ENCODE measurements at places on chromosomes 16 and 17.

DNA sequence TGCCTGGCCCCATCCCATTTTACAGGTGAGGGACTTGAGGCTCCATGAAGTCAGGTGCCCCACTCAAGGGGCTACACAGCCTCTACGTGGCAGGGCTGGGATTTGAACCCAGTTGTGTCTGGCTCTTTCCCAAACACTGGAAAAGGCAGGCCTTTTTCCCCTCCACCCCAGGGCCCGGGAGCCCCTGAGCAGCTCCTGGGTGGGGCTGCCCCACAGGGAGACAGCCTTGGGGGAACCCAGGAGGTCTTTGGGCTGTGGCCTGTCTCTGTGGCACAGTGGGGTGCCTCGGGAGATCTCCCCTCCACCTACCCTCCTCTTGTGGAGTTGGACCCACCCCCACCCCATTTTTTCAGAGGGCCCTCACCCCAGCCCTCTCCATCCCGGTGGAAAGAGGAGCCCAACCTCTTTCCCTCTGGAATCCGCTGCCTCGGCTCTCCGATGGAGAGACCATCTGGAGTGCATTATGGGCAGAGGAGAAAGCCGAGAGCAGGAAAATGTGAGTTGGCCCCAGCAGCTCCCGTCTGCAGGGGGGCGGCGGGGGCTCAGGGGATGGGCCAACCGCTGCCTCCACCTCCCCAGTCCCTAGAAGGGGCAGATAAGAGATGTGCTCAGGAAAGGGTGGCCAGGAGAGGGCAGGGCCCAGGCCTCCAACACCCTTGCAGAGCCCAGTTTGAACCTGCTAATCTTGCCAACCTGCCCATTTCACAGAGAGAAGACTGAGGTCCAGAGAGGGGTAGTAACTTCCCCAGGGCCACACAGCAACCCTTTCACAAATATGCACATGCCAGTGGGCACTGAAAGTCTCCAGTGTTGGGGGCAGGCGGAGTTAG is 15.4 kb upstream of the TMEM92 start:
- DNase-seq = no peak

GRCh38 chr16:79835194-79835593 is 234.7 kb upstream of the MAF start:
- no peak for DNase-seq

GRCh38 chr17:66445229-66445628 is 142.8 kb downstream of the PRKCA start:
- no peak for DNase-seq

- no peak for DNase-seq
Measured at GRCh38 chr17:19269106-19269505, 31.9 kb downstream of the EPN2 start.

- DNase-seq = peak; percentile 49
Measured at GRCh38 chr17:57086069-57086930, 1.3 kb downstream of the AKAP1 start.

- DNase-seq = no peak
Measured at GRCh38 chr16:28289048-28289447, 3.3 kb upstream of the SBK1 start.

DNA sequence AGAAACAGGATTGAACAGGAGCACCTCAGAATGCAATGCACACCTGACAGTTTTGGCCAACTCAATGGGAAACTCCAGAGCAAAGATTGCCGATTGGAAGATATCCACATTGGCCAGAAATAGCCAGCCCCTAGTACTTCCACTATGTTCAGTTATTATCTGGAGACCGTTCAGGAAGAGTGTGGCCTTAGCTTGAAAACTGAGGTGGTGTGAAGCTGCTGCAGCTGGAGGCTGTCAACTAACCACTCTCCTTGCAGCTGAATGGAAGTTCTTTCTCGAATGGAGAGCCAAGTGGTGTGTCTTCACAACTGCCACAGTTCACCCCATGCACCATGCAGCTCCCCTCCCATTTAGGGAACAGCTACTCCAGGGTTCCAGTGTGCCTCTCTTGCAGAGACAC is 61.9 kb upstream of the DHX40 start:
- no peak for DNase-seq

DNA sequence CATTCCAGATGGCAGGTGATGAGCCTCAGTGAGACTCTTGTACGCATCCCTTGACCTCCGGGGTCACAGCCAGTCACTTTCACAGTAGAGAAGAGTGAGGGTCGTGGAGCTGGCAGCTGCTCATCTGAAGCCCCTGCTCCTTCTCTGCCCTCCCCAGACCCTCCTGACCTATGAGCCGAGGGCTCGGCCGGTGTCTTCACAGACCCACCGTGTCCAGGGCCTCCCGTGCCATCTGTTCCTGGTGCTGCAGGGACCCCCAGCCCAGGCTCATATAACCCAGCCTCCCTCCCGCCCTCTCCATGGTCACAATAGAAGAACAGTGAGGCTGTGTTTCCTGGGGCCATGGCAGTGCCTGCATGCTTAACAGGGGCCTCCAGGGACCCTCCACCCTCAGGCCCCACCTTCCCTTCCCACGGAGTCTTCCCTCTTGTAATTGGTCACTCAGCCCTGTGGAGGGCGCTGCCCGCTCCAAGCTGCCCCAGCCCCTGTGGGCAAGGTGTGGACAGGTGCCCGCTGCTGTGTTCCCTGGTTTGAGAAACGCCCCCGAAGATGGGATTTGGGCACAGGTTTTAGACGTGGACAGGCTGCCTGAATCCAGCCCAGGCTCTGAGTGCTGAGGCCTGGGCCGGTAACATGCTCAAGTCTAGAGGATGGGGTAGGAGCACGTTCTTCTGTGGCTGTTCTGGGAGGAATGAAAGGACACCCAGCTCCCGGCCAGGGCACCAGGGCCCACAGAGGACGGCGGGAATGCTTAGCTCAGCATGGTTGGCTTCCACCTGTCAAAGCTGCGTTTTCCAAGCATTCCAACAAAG is 38.7 kb downstream of the ACSF3 start:
- no peak for DNase-seq

GRCh38 chr16:57413733-57414132 is 9.2 kb downstream of the CCL17 start:
- no peak for DNase-seq

DNA sequence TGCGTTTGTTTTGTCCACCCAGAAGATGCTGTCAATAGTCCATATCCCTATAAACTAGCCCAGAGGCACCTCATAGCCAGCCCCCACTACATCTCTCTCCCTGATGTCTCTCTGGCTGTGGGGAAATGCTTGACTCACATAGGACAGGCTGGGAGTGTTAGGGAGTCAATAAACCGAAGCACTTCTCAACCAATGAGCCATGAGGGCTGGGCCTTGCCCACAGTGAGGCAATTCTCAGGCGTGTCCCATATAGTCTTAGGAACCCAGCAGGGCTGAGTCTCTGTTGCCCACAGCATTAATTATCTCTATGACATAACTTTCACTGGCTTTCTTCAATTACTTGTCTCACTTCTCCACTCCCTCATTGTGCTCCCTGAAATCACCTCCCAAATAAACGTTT is 387.3 kb upstream of the CDH11 start:
- DNase-seq = no peak

GRCh38 chr17:13989138-13989537 is 80.2 kb upstream of the COX10 start:
- no peak for DNase-seq

GRCh38 chr17:34374457-34374856 is 11.4 kb upstream of the CCL1 start:
- no peak for DNase-seq

DNA sequence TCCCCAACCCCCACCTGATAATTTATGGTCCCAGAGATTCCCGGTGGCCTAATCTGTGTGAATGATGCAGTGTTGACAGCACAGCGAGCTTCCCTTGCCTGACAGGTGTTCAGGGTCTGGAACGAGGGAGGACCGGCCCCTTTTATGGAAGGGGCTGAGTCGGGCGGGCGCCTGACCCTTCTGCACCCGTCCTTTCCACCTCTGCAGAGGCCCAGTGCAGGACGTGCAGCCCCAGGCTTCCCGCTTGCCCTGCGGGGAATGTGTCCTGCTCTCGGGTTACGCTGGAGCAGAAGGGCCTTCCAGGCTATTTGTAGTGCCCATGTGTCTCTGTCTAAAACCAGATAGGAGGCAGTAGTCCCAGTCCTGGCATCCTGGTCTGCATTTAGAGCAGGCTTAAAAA is 16.2 kb downstream of the SMTNL2 start:
- no peak for DNase-seq

DNA sequence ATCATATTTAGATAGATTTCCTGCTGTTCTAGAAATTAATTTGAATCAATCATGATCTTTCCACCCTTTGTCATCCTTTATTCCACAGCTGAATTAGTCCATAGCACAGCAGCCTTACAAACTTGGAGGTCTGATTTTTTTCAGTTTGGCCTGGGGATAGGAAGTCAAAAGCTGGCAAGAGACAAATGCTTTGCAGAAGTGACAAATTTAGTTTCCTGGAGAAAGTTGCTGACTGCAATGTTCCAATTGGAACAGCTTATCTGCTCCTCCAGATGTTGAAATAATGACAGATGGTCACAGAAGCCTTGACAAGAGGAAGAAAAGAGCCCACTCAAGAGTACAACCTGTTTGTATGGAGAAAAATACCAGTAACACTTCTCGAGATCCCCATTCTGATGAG is 1276.1 kb upstream of the CDH8 start:
- DNase-seq = no peak

Data from EL (cell line).